Activated T-cell treated with anti-CD3 and anti-CD28 coated beads, Interleukin-2, amount 50 U/mL, for 72 hours (primary cell): ENCODE measurements at places on chromosomes 7 and 10. TPM values are rescaled to one million over a fixed set of nuclear protein-coding genes. Genes with fewer than 3 reads are reported as not detected.

The MUC3A gene
- not detected for total RNA-seq

- DNase-seq = no peak
Measured at GRCh38 chr7:148014541-148014940, 576.0 kb upstream of the C7orf33 start.

DNA sequence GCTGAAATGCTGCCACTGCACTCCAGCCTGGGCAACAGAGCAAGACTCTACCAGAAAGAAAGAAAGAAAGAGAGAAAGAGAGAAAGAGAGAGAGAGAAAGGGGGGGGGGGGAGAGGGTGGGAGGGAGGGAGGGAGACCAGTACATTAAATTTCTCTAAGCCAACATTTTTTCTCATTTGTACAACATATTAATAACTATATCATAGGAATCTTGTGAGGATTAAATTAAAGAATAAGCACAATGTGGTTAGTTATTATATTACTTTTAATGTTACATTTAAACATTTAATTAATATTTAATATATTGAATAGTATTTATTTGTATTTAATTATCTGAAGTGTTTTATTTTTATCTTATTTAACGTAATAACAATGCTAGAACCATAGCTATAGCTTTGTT, 53.1 kb downstream of the PLXDC2 start:
- DNase-seq = no peak

- no peak for DNase-seq
Measured at GRCh38 chr10:128660726-128661125, 534.5 kb upstream of the MKI67 start.

The PPP1R17 gene
- total RNA-seq = not detected

GRCh38 chr7:134908289-134908688, 78.0 kb upstream of the AGBL3 start:
- DNase-seq = no peak

- DNase-seq = no peak
Measured at GRCh38 chr10:111035542-111035941, 41.3 kb upstream of the ADRA2A start.

GRCh38 chr7:28068811-28069216, 111.8 kb downstream of the JAZF1 start:
- no peak for DNase-seq

The FAM25G gene
- not detected for total RNA-seq

DNA sequence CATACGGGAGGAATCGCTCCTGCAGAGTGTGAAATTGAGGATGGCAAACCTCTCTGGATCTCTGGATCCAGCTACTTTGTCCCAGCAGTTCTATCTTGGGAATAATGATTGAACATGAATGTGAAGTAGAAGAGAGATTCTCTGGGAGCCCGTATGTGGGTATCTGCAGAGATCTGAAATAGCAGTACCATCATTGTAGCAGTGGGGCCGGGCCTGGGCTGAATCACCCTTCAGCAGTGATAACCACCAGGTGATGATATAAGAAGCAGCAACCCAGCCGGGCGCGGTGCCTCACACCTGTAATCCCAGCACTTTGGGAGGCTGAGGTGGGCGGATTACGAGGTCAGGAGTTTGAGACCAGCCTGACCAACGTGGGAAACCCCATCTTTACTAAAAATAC, 51.9 kb downstream of the SKIDA1 start:
- DNase-seq = no peak

The RBM33 gene
- total RNA-seq = 104 TPM

DNA sequence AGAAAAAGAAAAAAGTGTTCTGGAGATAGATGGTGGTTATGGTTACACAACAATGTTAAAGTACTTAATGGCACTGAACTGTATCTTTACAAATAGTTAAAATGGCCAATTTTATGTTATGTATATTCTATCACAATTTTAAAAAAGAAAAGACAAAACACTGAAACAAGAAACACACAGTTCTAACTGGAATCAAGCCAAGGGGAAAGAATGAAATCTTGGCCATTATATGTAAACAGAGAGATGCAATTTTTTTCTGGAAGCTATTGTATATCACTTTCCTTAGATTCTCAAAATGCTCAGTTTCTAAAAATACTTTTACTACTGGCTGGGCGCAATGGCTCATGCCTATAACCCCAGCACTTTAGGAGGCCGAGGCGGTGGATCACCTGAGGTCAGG, 4.1 kb downstream of the COA1 start:
- no peak for DNase-seq

DNA sequence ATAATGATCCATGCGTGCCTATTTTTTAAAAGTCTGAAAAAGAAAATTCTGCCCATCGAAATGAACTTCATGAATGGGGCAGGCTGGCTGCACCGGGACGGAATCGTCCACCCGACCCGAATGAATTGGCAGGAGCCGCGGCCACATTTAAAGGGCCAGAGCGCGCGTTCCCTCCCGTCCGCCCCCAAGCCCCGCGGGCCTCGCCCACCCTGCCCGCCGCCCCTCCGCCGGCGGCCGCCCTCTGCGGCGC, 319 bp upstream of the GATA3 start:
- no peak for DNase-seq

GRCh38 chr7:84663224-84663623, 468.6 kb upstream of the SEMA3A start:
- no peak for DNase-seq

The ZNF239 gene
- total RNA-seq = 2.6 TPM

DNA sequence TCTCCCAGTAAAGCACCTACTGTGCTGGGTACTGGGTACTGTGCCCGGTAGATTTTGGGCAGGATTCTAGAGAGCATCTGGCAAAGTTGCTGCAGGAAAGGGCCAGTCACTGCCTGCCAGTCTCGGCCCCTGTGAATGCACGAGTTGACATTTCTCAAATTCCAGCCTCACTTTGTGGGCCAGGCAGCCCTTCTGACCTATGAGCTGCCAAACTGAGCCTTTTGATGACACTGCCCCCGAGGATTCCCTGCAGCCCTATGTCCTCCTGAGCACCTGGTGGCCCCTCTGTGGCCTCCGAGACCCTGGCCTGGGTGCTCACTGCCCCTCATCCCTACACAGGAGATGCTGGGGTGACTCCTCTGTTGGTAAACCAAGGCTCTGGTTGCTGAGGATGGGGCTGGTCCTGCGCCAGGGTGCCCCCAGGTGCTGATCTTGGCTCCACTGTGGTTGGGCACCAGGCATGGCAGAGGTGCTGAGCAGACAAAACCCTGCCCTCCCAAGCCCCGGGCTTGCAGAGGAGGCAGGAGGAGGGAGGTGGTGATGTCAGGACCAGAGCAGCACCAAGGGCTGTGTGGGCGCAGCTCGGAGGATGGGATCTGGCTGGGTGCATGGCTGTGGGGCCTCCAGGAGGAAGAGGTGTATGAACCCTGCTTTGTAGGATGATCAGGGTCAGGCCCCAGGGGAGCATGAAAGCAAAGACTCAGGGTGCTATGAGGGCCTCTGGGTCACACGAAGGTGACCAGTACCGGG, 16.2 kb downstream of the LHPP start:
- no peak for DNase-seq

The LIPM gene
- not detected for total RNA-seq

The NME8 gene
- total RNA-seq = not detected

DNA sequence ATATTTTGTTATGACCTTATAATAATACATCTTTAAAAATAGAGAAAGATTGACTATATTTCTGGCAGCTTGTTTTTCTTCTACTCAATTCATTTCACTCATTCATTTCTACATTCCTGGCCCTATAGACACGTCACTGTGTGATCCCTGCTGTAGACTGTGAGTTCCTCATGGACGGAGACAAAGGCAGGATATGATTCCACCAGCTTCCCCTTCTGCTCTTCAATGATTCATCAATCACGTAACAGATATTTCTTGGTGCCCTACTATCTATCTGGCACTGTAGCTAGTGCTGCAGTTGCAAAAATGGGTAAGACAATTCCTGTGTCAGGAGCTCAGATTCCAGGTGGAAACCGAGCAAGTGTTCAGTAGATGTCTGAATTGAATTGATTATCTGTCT, 415.0 kb downstream of the SFMBT2 start:
- DNase-seq = no peak

DNA sequence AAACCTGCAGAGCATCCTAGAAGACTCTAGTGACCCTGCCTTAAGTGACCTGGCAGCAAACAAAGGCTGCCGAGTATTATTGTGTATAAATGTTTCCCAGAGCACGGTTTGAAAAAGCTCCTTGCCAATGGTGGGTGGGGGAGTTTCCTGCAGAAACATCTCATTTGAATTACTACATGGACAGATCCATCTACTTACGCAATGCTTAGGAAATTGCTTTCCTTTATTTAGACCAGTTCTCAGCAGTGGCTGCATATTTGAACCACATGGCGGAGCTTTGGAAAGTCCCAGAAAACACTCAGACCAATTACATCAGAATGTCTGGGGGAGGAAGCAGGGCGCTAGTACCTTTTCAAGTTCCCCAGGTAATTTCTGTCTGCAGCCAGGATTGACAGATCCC, 560.9 kb downstream of the SDK1 start:
- peak; percentile 5 for DNase-seq

The CUZD1 gene
- total RNA-seq = 1.7 TPM

GRCh38 chr10:30704026-30704600, 74.6 kb upstream of the LYZL2 start:
- no peak for DNase-seq

The CRTAC1 gene
- total RNA-seq = not detected

The CREB5 gene
- 1.2 TPM for total RNA-seq

DNA sequence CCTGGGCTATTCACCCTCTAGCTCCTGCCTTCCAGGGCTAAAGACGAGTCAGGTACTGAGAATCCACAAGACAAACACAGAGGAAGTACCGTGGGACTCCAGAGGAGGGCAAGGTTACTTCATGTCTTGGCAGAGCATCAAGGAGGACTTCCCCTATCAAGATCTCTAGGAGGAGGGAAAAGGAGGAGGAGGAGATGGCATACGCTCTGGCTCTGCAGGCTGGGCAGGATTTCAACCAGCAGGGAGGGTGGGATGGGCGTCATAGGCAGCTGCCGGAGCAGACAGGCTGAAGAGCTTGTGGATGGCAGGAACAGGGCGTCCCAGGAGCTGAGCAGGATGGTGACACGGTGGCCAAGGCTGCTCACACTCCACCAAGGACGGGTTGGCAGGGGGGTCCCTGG, 21.3 kb downstream of the MDH2 start:
- DNase-seq = no peak

DNA sequence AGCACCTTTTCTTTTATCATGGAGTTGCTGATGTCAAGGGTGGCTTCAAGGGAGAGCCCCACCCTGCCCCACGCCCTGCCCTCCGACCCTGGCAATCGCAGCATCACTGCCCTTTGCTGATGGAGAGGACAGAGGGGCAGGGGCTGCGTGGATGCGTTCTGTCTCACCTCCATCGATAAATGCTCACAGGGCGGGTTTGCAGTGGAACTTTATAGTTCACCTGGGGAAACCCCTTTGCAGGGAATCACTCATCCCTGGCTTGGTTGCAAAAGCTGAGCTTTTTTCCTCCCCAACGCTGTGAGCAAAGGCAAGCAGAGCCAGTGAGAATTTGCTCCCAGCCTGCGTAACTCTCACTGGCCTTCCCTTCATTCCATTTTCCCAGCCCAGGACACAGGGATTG, 176.8 kb downstream of the WDR37 start:
- no peak for DNase-seq

The MRLN gene
- total RNA-seq = not detected

The OR9A4 gene
- not detected for total RNA-seq

DNA sequence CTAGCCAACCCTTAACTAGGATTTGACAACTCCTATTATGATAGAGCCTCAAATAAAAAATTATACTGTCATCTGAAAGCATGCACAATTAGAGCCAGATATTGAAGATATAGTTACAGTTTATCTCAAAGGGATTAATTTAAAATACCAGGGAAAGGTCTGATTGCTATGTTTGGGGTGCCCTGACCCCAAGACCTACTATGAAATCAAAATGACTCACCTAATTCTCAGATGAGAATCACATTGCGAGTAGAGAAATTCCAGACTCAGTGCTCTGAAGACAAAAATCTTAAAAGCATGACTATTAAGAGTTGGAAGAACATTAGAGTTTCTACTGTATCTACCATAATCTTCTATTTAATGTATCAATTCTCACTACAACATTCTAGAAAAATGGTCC, 297.1 kb downstream of the AHR start:
- no peak for DNase-seq

The NPFFR1 gene
- not detected for total RNA-seq

DNA sequence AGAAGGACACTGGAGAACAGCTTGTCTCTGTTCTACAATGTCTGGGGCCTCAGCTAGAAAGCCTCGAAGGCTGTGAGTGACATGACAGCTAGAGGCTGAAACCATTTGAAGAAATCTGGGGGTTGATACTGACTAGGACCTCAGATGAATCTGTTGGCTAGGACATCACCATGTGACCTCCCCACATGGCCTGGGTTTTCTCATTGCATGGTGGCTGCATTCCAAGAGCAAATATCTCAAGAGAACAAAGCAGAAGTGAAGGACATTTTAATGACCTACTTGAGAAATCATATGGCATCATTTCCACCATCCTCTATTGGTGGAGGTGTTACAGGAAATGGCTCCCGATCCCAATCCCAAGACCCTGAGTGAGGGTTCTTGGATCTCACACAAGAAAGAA, 450.6 kb upstream of the AUTS2 start:
- DNase-seq = no peak

GRCh38 chr10:785861-786214, 96.4 kb upstream of the DIP2C start:
- no peak for DNase-seq

DNA sequence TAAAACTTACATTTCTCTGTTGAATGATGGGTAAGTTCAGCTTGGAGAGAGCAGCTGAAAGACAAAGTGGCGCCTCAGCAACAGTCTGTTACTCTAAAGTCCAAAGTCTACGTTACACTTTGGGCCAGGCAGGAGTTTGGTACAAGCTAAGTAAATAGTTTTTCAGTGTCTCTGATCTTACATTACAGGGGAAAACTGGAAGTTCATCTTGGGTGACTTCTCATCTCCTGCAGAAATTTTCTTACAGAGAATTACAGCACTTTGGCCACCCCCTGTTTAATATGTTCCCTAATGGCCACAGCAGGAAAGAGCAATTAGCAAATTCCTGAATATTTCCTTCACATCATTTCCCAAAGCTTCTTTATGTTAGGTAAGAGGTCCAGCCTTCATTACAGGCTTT, 67.1 kb downstream of the ABCC2 start:
- DNase-seq = no peak

DNA sequence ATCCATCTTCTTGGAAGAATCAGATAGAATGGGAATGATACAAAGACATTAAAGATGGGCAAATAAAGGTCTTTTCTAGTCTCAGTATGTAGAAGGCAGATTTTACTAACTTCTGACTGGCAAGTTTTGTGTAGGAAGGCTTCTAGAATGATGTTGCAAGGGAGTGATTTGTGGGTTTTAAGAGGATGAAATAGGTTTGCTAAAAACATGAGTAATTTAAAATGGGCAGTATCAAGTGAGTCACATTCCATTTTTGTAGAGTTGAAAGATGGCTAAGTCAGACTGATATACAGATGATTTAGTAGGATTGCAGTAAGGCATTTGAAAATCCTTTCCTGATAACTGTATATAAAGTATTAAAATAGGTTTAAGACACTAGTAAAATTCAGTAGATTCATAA, 777.4 kb downstream of the SORCS1 start:
- no peak for DNase-seq
